Right atrium auricular region (tissue), 2 donors: ENCODE measurements at places on chromosomes 5 and 9.
A peak's percentile ranks its signal among the peaks of the same experiment; 100 is the strongest.

DNA sequence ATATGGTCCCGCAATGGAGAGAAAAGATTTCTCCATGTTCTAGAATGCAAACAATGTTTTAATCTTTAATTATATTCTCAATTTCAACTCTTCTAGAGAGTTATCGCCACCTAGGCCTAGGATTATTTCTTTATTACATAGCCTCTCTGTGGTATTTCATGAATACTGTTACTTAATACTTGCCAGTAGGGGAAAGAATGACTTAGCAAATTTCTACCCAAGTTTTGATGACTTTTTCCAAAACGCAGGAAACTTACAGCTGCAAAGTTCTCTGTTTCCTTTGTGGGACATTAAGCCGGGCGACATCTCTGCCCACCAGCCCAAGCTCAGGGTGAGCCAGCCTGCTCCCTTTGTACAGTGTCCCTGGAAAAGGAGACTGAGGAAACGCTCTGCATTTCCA is 73.8 kb downstream of the MED27 start:
- H3K27ac ChIP-seq, result no peak overlapping the region
- H3K4me3 ChIP-seq, result no peak overlapping the region
- peaks cover 17% of the 10 kb centered on the region for H3K4me1 ChIP-seq
- H3K36me3 ChIP-seq, result no peaks in the 10 kb centered on the region
- DNase-seq, result no peak
- H3K27me3 ChIP-seq, result no peaks in the 10 kb centered on the region

- H3K27me3 ChIP-seq, result no peaks in the 10 kb centered on the region
- DNase-seq, result no peak
- H3K4me3 ChIP-seq, result no peak overlapping the region
- no peak overlapping the region for H3K27ac ChIP-seq
- H3K36me3 ChIP-seq, result no peaks in the 10 kb centered on the region
- H3K4me1 ChIP-seq, result no peaks in the 10 kb centered on the region
Measured at GRCh38 chr9:109846776-109847175, 66.8 kb downstream of the PALM2AKAP2 start.

GRCh38 chr9:38074441-38074961 is 5.5 kb upstream of the SHB start:
- H3K4me3 ChIP-seq, result no peak overlapping the region
- DNase-seq, result peak; percentile 57
- no peaks in the 10 kb centered on the region for H3K27me3 ChIP-seq
- H3K27ac ChIP-seq, result no peak overlapping the region
- H3K36me3 ChIP-seq, result no peaks in the 10 kb centered on the region

GRCh38 chr9:16959391-16959790 is 88.9 kb upstream of the BNC2 start:
- no peaks in the 10 kb centered on the region for H3K36me3 ChIP-seq
- DNase-seq, result no peak
- no peaks in the 10 kb centered on the region for H3K27me3 ChIP-seq
- no peak overlapping the region for H3K4me3 ChIP-seq

- DNase-seq, result no peak
- no peak overlapping the region for H3K27ac ChIP-seq
Measured at GRCh38 chr5:128669803-128670202, 131.8 kb upstream of the FBN2 start.
